NCI-H2081 treated with DMSO at 0.1 percent for 48 hours (cell line): ENCODE measurements at places on chromosomes 6 and 20.
A peak's percentile ranks its signal among the peaks of the same experiment; 100 is the strongest.

- no peak for DNase-seq
Measured at GRCh38 chr20:6165346-6165745, 42.5 kb upstream of the FERMT1 start.

DNA sequence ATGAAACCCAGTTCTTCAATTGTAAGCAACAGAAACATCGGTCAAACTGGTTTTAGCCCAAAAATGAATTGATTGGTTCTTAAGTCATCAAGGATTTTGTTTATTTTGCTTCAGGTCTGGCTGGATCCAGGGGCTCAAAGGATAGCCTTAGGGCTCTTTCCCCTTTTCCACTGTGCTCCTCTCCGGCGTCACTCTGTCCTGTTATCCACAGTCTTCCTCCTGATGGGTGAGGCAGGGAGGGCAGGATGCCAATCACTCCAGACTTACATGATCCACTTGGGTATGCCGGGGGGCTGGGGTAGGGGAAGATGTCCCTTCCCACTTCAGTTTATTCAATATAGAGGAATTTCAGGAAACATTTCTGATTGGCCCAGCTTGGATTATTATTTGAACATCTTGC is 40.0 kb downstream of the PLAGL2 start:
- no peak for DNase-seq

DNA sequence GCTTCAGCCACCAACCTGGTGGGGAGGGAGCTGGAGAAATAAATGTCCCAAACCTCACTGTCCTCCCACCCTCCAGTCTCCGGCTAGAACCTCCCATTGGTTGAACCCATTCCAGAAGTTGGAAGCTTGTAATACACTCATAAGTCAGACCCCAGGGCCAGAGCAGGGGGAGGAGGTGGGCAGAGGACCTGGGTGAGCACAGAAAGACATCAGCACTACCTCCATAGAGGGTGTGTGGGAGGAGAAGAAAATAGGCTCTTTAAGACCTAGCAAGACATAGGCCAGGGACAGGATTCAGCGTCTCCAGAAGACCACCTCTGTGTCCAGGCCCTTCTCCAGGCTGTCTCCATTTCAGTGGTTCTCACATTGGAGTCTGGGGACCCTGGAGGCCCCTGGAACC is 73.3 kb upstream of the TOP1 start:
- DNase-seq, result no peak

- no peak for DNase-seq
Measured at GRCh38 chr6:4518506-4518905, 257.7 kb upstream of the CDYL start.

DNA sequence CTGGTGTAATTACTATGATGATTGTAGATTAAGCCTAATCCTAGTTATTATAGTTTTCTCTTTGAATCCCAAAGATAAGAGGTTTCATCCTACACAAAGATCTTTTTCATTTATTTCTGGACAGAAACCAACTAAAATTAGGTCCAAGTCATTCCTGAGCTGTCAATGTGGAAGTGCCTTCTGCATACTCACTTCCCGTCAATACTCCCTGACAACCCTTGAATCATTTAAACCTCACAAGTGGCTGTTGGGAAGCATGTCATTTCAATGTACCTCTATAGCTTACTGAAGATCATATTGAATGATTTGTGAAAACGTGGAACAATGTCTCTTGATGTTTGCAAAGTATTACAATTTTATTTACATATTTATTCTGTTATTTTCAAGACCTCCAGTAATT is 274.1 kb downstream of the HACE1 start:
- DNase-seq, result no peak

DNA sequence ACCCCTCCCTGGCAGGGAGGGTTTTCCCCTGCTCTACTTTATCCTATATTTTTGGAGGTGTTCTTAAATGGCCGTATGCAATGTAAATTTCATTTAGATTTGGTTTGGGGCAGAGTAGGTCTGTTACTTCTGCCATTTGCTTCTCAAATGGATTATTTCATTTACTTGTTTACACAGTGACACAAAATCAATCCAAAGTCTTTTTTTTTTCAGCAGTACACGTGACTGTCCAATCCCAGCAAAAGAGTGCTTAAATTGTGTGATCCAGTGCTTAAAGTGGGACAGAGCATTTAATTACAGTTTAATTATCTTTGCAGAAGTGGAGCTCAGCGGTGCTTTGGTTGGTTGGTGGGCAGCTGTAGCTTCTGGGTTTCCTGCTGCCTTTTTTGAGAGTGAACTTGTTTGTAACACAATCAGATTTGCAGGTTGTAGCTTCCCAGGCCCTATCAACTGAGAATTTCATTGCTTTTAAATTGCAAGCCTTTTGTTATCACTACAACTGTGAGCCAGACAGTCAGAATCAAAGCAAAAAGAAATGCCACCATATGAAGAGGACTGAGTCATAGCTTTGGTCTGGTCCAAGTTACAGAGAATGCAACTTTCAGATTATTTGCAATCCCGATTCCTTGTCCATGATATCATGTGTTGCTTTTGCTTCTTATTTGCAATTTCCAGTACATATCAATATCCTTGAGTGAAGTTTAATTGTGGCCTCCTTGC is 216.9 kb downstream of the DOK5 start:
- DNase-seq, result no peak

DNA sequence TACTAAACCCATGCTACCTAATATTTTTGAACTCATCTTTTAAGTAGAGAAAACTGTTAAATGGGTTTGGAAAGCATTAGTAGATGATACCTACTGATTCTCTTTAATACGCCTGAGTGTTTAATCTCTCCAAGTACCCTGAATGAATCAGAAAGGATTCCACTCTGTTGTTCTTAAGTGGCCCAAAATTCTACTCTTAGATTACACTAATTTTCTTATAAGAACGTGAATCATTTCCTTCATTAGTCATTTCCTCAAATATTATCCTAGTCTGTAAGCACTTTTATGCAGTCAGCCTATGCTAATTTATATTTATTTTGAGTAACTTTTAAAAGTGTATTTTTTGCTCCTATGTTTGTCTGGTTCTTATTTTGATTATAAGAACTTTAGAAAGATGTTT is 380.0 kb downstream of the BTBD9 start:
- DNase-seq, result no peak

- DNase-seq, result no peak
Measured at GRCh38 chr6:170545405-170545804, 7.7 kb downstream of the PSMB1 start.

GRCh38 chr6:119467488-119468081 is 118.0 kb upstream of the MAN1A1 start:
- no peak for DNase-seq

GRCh38 chr6:112272799-112273198 is 18.4 kb upstream of the LAMA4 start:
- DNase-seq, result no peak

- DNase-seq, result no peak
Measured at GRCh38 chr6:53086302-53086701, 21.1 kb downstream of the FBXO9 start.

GRCh38 chr6:35573495-35574110 is 60.9 kb upstream of the TULP1 start:
- no peak for DNase-seq

DNA sequence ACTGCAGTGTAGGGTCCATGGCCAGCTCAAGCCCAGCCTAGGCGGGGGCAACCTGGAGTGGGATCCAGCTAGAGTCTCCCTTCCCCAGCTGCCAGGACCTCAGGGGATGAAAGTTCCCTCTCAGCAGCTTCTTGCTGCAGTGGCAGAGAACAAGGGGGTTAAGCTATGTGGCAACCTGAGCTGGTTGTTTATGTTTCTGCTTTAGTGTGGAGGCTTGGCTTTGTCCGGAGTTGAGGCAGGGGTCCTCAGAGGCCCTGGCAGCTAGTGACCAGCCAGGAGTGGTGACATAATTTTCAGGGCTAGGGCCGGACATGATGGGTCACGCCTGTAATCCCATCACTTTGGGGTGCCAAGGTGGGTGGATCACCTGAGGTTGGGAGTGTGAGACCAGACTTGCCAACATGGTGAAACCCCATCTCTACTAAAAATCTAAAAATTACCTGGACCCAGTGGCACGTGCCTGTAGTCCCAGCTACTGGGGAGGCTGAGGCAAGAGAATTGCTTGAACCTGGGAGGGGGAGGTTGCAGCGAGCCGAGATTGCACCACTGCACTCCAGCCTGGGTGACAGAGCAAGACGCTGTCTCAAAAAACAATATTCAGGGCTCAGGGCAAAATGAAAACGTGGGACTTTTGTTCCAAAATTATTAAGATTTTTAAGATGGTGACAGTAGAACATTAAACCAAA is 8.5 kb upstream of the PCIF1 start:
- DNase-seq, result no peak

DNA sequence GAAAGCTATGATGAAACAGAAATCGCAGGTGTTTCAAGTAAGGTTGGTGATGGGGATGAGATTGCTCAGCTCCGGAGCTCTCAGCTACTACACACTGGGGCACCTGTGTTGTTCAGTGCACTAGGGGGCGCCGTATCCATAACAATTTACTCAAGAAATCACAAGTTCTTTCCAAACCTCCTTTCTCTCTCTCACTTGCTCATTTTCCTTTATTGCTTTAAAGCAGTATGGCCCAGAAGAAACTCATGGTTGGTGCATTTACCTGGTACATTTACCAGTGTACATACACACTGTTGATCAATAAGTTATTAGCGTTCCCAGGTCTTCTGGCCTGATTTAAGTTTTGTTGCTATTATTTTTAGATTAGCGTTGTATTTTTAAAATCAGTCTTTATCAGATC is 235.2 kb upstream of the TAB2 start:
- DNase-seq, result peak; percentile 4

DNA sequence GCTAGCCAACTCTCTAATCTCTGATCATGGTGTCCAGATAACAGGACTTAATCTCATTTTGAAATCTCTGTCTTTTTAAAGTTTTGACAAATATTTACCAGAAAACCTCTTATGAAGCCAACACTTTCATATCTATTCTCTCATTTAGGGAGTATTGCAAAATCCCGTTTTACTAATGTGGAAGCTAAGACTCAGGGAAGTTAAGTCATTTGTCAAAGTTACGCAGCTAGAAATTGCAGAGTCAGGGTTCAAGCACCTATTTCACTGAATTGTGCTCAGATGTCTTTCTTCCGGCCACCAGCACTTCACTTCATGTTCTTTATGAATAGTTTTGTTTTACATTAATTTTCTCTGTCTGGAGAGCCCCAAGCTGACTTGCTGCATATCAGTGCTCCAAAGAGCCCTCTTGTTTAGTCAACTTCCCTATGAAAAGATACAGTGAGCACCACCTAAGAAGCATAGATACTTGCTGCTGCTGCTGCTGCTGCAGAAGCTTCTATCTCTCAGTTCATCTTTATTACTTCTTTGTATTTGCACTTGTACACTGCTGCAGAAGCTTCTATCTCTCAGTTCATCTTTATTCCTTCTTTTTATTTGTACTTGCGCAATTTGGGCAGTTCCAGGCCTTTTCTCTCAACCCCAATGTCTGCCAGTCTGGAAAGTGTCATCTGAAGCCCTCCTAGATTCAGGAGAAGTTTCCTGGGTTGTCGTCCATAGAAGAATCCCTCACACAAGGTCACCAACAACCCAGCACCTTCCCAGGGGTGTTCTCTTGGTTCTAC is 329.7 kb downstream of the MAFB start:
- no peak for DNase-seq

DNA sequence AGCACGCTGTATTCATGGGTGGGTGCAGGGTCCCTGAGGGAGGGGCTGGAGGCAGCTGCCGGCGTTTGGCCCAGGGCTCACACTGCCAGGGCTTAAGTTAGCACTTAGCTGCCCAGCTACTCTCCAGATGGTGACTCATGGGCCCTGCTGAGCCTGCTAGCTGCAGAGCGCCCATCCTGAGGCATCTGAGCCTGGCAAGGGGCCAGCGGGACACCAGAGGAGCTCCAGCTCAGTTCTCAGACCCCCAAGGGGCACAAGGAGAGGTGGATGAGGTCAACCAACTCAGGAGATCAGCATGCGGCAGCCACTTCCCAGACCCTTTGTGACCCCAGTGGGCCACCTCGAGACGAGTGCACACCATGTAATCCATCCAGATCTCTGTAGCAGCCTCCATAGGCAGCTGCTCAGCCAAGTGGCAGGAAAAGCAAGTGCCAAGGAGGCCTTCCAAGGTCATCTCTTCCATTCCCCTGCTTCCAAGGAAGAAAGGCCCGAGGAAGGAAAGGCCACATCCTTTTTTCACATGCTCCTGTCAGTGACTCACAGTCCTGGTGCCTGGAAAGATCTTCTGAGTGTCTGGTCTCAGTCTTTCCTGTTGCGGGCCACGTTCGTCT is 35.3 kb downstream of the FOXP4 start:
- no peak for DNase-seq

- DNase-seq, result no peak
Measured at GRCh38 chr6:47852727-47853126, 70.9 kb downstream of the OPN5 start.

GRCh38 chr20:32470025-32470861 is 112.1 kb downstream of the ASXL1 start:
- no peak for DNase-seq
